ENCODE measurements at places on chromosomes 3 and 15.

DNA sequence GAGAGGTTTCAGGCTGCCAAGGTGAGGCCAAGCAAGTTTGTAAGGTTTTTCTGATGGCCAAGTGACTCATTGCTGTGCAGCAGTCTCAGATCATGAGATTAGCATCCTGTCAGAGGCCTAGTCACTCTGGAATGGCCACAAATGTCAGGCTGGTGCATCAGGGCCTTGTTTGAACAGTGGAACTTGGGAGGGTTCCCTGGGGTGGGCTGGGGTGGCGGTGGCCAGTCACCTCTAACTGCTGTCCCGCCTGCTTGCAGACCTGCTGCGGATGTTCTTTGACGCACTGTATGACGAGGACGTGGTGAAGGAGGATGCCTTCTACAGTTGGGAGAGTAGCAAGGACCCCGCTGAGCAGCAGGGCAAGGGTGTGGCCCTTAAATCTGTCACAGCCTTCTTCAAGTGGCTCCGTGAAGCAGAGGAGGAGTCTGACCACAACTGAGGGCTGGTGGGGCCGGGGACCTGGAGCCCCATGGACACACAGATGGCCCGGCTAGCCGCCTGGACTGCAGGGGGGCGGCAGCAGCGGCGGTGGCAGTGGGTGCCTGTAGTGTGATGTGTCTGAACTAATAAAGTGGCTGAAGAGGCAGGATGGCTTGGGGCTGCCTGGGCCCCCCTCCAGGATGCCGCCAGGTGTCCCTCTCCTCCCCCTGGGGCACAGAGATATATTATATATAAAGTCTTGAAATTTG lies 2.8 kb upstream of the FAM131A start:
- DNase-seq = no peak

DNA sequence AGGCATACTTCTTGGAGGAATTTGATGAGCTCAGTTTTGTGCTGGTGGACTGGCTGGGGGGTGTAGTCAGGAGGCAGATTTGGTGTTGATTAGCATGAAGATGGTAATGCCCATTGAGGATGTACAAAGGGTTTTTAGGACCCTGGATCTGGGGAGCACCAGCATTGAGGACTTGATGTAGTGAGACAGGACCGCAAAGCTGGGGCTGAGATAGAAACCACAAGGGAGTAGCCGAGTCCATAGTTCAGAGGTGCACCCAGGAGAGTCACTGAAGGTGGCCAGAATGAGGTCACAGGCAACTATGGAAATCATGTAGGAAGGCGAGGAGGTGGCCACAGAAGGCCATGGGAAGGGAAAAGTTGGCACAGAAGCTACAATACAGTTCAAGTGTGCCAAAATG lies 2.7 kb upstream of the CDC25A start:
- DNase-seq = no peak

DNA sequence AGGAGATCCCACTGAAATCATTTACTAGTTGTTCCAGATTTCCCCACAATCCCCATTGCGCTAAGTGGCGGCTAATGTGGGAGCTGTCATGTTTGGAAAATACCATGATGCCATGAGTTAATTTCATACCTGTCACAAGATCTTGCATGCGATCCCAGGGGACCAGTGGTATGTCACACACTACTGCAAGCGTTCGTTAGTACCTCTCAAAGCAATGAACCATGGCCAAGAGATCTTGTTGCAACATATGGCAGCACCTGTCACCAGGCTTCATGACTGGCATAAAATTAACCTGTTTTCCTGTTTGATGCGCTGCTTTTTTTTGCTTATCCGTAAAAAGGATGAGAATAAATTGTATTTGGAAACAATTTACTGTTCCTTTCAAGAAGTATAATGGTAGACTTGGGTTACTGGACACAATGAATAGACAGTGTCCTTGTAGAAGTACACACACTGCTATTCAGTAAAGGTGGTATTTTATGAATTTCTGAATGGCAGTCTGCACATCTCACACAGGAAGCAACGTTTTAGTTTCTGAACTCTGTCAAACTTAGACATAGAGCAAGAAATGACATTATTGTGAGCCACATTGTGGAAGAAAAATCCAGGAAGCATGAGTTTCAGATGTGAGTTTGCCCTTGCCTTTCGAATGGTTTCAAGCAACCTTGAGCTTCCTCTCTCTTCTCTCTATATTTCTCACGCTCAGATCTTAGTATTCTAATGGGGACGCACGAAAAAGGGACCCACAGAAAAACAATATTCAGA lies 81.9 kb downstream of the CHL1 start:
- no peak for DNase-seq

GRCh38 chr3:53803816-53804695 lies 42.2 kb downstream of the CHDH start:
- DNase-seq = no peak

GRCh38 chr3:11457135-11457534 lies 184.9 kb downstream of the ATG7 start:
- DNase-seq = no peak

GRCh38 chr3:139299261-139300132 lies 44.3 kb upstream of the MRPS22 start:
- peak; percentile 14 for DNase-seq

- DNase-seq = no peak
Observed at GRCh38 chr3:160801386-160802118, 45.5 kb downstream of the PPM1L start.

GRCh38 chr3:184579513-184579912 lies 17.9 kb downstream of the EPHB3 start:
- DNase-seq = no peak

DNA sequence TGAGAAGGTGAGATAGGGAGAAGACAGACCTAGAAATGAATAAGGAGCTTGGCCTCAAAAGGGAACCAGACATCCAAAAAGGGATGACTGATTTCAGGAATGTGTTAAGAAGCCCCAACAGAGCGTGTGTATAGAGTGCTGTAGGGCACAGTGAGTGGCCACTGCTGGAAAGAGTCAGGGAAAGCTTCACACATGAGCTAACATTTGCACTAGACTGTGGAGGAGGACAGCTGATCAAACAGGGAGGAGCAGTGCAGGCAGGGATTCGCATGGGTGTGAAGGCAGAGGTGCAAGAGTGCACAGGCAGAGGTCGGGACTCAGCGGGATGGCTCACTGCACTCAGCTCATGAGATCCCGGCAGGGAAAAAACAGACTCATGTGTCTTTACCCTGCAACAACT lies 61.8 kb downstream of the NPTN start:
- DNase-seq = no peak

DNA sequence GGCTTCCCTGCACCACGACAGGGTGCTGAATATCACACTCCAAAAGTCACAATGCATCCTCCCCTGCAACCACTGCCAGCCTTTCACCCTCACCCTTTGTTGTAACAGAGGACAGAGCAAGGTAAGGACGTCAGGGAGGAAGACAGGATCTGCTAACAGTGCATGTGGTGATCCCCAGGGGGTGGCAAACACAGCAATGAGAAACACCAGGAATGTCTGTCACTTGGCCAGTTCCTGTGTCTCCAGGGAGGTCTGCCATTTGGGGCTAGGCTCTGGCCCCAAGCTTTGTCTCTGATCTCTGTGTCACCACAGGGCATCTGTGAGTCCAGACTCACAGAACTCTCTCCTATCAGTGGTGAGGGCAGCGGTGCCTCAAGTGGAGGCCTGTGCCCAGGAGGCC lies 54.3 kb upstream of the SLC24A5 start:
- DNase-seq = no peak

DNA sequence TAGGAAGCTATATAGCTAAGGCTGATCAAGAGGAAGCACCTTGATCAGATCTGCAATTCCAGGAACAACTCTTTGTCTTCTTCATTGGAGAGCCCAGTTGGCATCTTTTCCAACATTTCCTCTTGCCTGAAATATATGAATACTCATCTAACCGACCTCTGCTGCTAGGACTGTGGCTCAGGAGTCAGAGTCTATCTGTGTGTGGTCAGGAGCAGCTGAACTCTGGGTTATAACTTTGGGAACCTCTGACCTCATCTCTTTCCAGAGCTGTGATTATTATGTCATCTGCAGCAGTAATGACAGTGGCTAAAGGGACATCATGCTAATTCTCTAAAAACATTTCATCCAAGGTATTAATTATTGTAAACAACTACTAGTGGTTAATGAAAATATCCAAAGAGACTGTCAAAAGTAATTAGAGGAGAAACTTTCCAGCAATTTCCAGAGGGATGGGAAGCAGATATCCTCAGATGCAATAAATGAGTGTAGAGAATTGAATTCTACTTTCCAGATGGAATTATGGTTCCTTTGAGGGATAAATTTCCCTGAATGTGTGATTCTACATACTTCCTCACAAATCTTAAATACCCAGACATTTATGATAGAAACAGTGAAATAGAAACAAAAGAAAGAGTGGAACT lies 11.5 kb upstream of the SPINK8 start:
- DNase-seq = no peak

DNA sequence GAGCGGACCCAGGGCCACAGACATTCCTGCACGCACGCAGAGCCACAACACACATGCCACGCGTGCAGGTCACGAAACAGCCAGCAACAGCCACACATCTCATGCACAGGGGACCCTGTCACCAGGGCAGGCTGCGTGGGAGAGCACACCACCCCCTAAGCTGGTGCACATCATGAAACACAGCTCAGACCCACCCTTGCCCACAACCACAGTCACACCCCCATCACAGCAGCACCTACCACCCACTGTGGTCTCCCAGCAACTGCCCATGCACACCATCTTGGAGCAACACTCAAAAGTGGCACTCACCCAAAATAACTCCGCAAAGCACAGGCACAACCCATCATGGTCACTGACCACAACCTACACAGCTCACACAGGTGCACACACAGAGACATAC lies 75.7 kb downstream of the OCA2 start:
- no peak for DNase-seq

GRCh38 chr15:71648095-71648494 lies 162.3 kb upstream of the NR2E3 start:
- DNase-seq = no peak

DNA sequence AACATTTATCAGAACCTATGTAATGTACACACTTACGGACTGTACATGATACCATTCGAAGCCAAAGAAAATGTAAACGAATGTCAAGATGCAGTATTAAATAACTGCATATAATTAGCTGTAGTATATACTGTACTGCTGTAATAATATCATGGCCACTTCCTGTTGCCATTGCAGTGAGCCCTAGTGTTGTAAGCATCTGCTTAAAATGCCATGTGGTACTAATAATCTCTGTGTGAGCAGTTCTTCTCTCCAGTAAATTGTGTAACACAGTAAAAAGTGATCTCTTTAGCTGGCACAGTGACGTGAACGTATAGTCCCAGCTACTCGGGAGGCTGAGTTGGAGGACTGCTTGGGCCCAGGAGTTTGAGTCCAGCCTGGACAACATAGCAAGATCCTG lies 8.6 kb downstream of the SPG11 start:
- no peak for DNase-seq

DNA sequence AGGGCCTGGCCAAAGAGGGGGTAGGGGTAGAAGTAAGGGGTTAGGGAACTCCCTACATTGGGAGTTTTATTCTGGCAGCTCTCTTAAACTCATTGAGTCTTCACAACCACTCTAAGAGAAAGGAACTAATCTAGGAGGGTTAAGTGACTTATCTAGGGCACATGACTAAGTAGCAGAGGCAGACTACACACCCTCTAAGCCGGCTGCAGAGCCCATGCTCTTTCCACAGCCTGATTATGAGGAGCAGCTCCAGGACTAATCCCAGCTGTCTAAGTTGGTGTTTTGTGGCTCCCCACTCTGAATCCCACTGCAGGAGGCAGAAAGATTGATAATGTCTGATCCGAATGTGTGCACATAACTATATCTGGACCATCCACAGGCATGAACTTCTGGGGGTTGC lies 374.6 kb downstream of the EPHB1 start:
- no peak for DNase-seq

DNA sequence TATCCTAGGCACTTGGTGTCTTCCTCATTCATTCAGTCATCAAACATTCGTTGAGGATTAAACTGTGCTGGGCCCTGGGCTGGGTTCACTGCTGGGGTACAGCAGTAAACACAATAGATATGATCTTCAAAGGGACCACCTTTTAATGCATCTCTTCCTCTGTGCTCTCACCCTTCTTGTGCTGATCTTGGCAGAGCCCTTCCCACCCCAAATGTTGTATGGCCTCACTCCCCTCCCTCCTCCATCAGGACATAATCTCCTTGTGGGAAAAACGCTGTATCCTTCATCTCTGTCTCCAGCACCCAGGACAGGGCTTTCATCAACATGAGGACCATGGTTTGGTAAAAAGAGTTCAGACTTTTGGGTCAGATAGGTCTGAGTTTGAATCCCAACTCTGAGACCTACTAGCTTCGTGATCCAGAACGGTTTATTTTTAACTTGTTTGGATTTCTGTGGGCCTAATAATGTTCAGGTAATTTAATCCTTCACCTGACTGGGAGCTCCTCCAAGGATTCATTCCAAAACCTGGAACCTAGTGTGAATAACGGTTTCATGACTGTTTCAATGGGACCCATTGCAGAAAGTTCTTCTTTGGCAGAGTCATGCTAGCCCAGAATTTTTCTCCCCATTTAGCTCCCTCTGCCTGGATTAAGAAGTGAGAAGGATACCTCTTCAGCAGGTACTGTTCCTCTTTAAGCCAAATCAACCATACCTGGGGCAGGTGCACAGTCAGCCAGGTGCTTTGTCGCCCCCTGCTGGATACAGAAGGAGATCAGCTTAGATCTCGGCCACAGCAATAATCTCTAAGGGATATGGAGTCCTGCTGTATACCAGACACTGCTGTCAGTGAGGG lies 5.2 kb upstream of the WNT7A start:
- peak; percentile 77 for DNase-seq

- peak; percentile 61 for DNase-seq
Observed at GRCh38 chr3:133821767-133822638, 16.4 kb downstream of the SRPRB start.

DNA sequence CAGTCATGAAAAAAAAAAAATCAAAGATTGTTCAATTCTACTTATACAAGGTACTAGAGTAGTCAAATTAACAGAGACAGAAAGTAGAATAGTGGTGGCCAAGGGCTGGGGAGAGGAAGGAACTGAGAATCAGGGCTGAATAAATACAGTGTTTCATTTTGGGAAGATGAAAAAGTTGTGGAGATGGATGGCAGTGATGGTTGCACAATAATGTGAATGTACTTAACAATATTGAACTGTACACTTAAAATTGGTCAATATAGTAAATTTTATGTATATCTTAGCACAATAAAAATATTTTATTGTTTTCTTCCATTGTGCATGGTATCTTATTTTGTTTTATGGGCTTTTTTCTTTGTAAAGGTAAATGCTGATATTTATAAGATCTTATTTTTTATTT lies 262.2 kb upstream of the AGTR1 start:
- no peak for DNase-seq

DNA sequence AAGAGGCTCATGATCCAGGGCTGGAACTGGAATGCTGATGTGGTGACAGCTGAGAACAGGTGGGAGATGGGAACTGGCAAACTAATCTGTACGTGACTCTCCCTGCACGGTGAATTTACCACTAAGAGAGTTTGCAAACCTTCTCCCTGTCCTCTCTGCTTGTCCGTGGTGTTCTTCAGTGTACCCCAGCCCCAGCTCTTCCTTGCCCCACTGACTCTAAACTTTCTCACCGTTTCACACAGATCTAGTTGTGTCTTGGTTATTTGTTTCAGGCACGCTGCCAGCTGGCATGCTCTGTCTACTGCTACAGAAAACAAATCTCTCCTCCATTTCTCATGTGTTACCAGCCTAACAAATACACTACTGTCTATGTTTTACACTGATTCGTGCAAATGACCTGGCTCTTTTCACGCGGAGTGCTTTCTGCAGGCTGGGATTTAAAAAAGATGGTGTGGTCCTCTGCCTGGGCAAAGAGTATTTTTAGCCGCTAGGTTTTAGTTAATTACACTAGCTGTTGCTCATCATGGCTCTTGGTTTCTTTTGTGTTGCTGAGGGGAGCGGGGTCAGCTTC lies 192.7 kb upstream of the LRIG1 start:
- no peak for DNase-seq

All from WTC11 (cell line).